ENCODE measurements at places on chromosomes 1 and 21.

- no peak for DNase-seq
Observed at GRCh38 chr1:91234181-91234580, 170.5 kb downstream of the HFM1 start.

DNA sequence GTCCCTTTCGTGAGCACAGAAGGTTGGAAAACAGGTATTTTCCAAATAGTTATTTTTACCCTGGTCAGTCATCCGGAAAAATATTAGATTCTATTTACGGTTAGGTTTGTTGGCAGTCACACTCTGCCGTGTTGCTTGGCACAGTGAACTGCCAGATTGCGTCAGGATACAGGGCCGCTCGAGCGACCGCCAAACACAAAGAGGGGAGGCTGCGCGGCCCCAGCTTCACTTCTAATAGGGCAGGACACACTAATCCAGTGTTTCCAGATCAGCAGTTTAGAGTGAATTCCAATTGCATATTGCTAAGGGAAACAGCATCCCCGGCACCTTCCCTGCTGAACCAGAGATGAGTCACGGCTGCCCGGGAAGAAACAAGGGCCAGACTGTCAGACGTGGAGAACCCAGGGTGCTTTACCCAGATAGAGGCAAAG lies 22.9 kb downstream of the UMODL1 start:
- peak; percentile 76 for DNase-seq

DNA sequence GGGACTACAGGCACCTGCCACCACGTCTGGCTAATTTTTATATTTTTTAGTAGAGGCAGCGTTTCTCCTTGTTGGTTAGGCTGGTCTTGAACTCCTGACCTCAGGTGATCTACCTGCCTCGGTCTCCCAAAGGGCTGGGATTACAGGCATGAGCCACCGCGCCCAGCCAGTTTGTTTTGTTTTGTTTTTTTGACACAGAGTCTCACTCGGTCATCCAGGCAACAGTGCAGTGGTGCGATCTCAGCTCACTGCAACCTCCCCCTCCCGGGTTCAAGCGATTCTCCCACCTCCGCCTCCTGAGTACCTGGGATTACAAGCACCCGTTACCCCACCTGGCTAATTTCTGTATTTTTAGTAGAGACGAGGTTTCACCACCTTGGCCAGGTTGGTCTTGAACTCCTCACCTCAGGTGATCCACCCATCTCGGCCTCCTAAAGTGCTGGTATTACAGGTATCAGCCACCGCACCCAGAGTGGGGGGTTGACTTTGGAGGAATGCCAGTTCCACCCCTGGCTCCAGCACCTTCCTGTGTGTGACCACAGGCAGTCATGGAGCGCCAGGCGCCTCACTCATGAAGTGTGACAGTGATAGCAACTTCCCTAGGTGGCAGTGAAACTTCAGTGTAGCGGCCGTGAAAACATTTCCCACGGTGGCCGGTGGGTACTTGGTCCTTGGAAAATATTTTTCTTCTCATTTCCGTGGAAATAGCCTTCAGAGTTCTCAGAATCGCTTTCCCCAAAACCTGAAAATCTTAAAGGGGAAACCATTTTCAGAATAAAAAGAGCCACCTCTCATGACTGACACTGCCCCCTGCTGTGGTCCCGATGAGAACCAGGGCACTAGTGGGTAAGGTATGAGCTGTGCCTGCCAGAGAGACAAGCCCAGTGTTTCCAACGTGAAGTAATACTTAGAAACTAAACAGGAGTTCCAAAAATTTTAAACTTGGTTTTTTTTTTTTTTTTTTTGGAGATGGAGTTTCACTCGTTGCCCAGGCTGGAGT lies 48.6 kb downstream of the WDR4 start:
- DNase-seq = no peak

- no peak for DNase-seq
Observed at GRCh38 chr1:203497269-203497777, 3.4 kb downstream of the OPTC start.

DNA sequence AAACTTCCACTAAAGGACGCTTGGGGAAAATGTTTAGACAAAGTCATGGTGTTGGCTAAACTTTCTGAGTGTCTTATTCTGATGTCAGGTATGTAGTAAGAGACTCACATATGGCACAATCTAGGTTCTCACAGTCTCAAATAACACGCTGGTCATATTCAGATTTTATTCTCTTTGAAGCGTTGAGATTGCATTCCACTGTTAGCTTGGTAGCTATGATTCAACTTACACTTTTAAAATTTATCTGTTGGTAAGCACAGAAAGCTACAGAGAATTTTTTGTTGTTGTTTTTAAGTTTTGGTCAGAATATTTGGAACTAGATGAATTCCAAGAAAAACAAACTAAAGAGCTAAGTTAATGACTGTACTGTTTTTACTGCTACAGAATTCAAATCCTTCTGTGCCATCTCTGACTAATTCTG lies 126.7 kb downstream of the PRRX1 start:
- no peak for DNase-seq

GRCh38 chr1:174051956-174052355 lies 29.8 kb upstream of the RC3H1 start:
- DNase-seq = no peak

- no peak for DNase-seq
Observed at GRCh38 chr1:11341901-11342552, 69.0 kb downstream of the UBIAD1 start.

GRCh38 chr1:61323681-61324328 lies 241.4 kb downstream of the NFIA start:
- no peak for DNase-seq

DNA sequence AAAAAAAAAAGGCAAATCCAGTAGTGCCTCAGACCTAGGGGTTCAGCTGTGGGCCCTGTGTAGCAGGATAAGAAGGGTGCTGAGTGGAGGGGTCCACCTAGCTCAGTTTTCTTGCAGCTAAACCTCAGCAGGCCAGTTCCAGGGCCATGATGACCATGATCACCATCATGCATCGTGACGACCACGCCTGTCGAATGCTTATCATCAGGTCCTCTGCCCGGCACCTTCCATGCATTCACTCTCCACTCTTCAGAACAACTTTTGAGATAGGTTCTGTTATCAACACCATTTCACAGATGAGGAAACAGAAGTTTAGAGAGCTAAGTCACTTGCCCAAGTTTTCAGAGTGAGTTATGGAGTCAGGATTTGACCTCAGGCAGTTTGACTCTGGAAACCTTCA lies 54.9 kb downstream of the ACBD3 start:
- DNase-seq = no peak

- DNase-seq = no peak
Observed at GRCh38 chr1:54800899-54801759, at the start of gene TTC22. Gene TTC22, minus strand, starts transcription at chr1:54801323. Its CDS starts 160 bp downstream, at chr1:54801163.

GRCh38 chr1:115052454-115053083 lies 22.9 kb downstream of the TSHB start:
- DNase-seq = peak; percentile 23

DNA sequence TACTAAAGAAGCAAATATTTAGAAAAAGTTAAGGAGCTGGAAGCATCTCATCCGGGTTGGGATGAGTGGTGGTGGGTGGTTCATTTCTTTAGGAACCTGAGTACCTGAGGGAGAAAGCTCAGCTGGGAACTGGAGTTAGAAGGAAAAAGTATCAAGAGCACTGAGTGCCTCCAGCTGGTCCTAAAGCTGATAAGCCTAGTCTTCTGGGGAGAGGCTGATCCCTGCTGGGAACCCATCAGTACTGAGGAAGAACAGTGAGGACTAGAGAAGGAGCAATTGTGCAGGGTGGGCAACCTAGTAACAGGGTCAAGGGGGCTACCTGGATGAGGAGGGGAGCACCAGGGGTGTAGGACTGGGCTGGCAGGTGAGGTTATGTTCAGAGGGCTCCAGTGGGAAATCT lies 89.5 kb downstream of the RUNX1 start:
- no peak for DNase-seq

GRCh38 chr1:155910621-155911121 lies 478 bp downstream of the RIT1 start:
- DNase-seq = no peak

GRCh38 chr1:161119092-161119903 lies 1.4 kb downstream of the NIT1 start:
- DNase-seq = no peak

GRCh38 chr1:242629396-242629795 lies 104.9 kb upstream of the PLD5 start:
- DNase-seq = no peak

GRCh38 chr1:201887116-201887866 lies 1.4 kb upstream of the SHISA4 start:
- no peak for DNase-seq

- DNase-seq = no peak
Observed at GRCh38 chr1:6302568-6302967, 41.7 kb upstream of the GPR153 start.

- DNase-seq = no peak
Observed at GRCh38 chr1:162910161-162910560, 49.2 kb upstream of the CCDC190 start.

- DNase-seq = no peak
Observed at GRCh38 chr1:169511316-169512005, 25.7 kb upstream of the SLC19A2 start.

DNA sequence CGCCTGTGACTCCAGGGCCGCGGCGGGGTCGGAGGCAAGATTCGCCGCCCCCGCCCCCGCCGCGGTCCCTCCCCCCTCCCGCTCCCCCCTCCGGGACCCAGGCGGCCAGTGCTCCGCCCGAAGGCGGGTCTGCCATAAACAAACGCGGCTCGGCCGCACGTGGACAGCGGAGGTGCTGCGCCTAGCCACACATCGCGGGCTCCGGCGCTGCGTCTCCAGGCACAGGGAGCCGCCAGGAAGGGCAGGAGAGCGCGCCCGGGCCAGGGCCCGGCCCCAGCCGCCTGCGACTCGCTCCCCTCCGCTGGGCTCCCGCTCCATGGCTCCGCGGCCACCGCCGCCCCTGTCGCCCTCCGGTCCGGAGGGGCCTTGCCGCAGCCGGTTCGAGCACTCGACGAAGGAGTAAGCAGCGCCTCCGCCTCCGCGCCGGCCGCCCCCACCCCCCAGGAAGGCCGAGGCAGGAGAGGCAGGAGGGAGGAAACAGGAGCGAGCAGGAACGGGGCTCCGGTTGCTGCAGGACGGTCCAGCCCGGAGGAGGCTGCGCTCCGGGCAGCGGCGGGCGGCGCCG lies at the start of gene SIM2:
SIM2 (plus strand) TSS at position 135 of the 565 bp plus-strand sequence. CDS start 632 bp downstream, outside the sequence.
- DNase-seq = no peak

DNA sequence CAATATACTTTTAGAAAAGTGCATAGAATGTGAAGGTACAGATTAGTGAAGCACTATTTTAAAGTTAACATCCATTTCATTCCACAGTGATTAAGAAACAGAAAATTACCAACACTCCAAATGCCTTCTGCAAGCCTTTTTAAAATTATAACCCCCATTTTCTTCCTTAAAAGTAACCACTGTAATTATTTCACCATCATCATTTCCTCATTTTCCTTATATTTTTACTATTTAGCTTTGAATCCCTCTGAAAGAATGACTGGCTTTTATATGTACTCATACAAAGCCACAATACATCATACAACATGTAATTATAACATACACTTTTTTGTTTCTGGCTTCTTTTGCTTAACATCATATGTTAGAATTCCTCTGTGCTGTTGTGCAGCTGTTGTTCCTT lies 6.5 kb upstream of the NEGR1 start:
- no peak for DNase-seq

- DNase-seq = no peak
Observed at GRCh38 chr1:226093621-226094020, 31.1 kb downstream of the H3-3A start.

- no peak for DNase-seq
Observed at GRCh38 chr1:33654267-33654834, 181.9 kb downstream of the ZSCAN20 start.

- no peak for DNase-seq
Observed at GRCh38 chr1:107648071-107648470, 316.9 kb downstream of the VAV3 start.

DNA sequence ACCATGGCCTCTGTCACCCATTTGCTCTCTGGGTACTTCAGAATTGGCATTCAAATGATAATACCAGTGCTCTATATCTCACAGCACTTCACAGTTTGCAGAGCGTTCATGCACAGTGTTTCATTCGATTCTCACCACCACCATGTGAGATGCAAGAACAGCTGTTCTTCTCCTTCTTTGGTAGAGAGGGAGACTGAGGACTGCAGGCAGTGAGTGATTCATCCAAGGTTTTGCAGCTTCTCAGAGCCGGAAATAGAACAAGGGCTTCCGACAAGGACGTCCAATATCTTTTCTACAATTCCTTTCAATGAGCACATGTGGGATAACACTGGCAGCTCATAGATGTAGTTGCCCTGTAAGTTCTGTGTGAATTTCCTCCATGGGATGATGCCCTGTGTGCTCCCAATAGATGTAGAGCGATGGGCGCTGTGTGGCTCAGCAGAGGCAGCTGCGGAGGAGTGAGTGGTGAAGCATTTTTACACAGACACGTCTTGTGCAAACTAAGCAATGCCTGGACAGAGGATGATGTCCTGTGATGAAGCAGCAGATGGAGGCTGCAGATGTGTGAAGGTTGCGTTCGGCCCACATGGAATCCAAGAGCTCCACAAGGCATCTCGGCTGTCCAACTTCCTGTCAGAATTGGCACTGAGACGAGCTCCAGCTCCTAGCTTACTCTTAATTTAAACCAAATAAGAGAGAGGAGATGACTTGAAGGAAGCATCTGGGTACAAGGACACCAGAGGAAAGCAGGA lies 24.9 kb downstream of the MT1HL1 start:
- DNase-seq = no peak

GRCh38 chr1:47895279-47896125 lies 101.7 kb downstream of the TRABD2B start:
- no peak for DNase-seq

DNA sequence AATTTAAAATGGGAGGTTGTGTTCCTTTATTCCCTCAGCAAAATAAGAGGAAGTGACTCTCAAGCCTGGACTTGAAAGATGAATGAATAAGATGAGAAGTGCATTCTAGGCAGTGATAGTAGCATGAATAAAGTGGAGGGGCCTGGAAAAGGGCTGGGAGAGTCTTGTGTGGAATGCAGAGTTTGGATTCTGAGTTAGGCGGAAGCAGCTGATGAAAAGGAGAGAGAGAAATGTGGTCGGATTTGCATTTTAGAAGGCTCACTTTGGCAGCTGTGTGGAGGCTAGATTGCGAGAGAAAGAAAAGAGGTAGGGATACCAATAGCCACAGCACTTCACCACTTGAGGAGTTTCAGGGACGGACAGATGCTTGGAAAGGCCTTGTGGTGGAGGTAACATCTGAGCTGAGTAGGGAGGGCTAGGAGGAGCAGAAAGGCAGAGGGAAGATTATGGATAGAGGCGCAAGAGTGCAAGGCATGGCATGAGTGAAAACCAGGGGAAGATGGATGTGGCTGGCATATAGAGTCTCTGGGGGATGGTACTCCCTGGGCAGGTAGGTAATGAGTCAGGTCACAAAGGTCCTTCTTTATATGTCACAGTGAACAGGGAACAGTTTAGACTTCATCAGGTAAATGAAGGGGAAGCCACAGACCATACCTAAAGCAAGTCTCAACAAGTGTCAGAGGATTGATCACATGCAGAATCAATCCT lies 59.6 kb downstream of the ST3GAL3 start:
- no peak for DNase-seq

GRCh38 chr1:11466416-11466815 lies 12.5 kb upstream of the DISP3 start:
- DNase-seq = no peak

DNA sequence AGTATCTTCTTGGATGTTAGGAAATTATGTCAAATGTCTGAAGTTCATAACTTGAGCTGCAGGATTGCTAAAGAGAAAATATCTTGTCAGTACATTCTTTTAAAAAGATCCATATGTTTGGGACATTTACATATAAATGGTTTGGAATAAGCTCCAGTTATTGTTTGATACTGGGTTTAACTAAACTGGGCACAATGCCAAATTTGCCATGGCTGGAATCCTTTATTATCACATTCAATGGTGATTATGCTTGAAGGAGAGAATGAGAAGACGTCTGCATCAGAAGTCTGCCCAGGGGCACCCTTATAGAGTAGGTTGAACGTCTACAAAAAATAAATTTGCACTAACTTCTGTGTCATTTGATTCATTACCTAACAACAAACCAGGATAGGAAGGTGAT lies 652.5 kb downstream of the AMY1C start:
- DNase-seq = no peak
